ENCODE measurements at places on chromosomes 3 and 15.

DNA sequence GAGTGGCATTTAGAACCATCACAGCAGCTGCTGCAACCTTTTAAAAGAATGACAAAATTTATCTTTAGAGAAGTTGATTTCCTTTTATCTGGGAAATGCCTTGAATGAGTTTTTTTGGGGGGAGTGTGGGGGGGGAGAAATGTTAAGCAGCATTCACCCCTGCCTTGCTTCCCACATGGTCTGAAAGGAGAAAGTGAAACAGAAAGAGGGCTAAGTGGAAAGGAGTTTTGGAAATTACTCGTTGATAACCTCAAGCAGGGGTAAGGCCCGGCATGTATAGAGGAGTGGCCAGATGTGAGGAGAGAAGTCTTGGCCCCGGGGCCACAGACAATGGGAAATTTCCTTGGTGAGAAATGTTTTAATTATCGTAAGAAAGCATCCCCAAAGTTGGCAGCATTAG, 23.5 kb downstream of the B3GALNT1 start:
- DNase-seq, result no peak

DNA sequence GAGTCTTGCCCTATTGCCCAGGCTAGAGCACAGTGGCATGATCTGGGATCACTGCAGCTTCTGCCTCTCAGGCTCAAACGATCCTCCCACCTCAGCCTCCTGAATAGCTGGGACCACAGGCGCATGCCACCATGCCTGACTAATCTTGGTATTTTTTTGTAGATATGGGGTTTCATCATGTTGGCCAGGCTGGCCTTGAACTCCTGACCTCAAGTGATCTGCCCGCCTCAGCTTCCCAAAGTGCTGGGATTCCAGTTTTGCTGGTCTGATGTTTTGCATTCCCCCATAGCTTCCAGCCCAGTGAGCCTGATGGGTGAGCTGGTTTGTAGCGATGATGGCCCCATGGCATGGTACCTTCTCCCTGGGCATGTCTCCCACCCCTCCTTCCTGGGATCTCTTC, 4.7 kb upstream of the MESP1 start:
- no peak for DNase-seq

DNA sequence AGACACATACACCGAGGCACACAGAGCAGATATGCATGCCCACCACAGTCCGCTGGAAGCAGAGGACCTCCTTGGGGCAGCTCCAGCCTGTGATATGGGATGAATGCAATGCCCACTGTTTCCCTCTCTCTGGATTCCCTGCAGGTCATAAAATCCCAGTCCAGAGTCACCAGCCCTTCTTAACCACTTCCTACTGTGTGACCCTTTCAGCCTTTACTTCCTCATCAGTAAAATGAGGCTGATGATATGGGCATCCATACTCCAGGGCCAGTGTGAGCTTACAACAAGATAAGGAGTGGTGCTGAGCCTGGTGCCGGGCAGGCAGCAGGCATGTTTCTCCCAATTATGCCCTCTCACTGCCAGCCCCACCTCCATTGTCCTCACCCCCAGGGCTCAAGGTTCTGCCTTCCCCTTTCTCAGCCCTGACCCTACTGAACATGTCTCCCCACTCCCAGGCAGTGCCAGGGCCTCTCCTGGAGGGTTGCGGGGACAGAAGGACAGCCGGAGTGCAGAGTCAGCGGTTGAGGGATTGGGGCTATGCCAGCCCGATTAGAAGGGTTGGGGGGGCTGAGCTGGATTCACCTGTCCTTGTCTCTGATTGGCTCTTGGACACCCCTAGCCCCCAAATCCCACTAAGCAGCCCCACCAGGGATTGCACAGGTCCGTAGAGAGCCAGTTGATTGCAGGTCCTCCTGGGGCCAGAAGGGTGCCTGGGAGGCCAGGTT, at the start of gene GNAT1:
Gene GNAT1 (plus strand): TSS at position 675 of the 725 bp plus-strand sequence. CDS start 116 bp downstream, outside the sequence.
- DNase-seq, result no peak

- DNase-seq, result no peak
These were observed 36.9 kb upstream of the MEIS2 start for GRCh38 chr15:37137221-37137620.

- no peak for DNase-seq
These were observed 70.4 kb downstream of the ADCY5 start for GRCh38 chr3:123378409-123378915.

- DNase-seq, result no peak
These were observed 38.6 kb downstream of the ATP1B3 start for GRCh38 chr3:141915016-141915415.

- no peak for DNase-seq
These were observed 24.0 kb downstream of the PLA2G4B start for GRCh38 chr15:41862515-41863116.

DNA sequence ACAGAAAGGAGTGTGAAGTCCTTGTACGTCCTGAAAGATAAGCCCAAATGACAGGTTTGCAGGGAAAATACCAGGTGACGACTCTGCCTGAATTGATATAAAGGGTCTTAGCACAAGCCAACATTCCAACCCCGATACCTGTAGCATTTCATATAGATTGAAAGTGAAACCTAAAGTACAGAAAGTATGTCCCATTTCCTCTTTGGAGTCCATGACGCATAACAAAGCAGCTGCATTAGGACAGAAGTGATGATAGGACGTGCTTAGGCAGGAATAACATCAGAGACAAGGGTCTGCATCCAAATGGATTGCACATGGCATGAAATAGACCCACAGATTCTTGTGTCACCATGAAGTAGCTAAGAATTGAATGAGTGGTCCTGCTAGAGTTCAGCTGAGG, 187.0 kb upstream of the ROBO1 start:
- DNase-seq, result no peak

DNA sequence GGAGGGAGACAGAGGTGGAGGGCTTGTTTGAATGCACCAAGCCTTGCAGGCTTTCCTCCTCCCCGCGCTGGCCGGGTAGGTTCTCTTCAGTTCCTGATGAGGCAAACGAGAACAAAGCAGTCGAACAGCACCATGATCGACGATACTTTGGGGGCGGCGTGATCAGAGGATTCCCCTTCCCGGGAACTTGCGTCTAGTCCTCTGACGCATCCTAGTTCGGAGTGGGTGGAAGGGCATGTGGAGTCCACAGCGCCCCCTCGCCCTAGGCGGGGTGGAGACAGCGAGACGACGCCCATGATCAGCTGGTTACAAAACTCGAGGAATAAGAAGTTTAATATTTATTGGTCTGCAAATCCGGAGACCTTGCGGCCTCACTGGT, 452 bp upstream of the SV2B start:
- DNase-seq, result no peak

DNA sequence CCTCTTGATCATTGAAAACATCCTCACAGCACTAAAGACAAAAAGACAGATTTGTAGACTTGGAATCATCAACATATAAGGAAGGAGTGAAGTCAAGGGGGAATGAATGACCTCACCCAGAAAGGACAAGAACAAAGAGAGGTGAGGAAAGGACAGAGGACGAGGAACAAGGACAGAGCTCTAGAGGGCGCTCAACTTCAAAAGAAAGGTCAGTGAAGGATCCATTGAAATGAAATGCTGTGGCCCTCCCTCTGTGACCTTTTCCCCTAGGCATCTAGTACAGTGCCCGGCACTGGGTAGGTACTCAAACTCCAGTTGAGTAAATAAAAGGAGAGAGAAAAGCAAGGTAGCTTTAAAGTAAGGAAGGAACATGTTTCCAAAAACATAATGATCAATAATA, 2.6 kb downstream of the ATP8B4 start:
- no peak for DNase-seq

DNA sequence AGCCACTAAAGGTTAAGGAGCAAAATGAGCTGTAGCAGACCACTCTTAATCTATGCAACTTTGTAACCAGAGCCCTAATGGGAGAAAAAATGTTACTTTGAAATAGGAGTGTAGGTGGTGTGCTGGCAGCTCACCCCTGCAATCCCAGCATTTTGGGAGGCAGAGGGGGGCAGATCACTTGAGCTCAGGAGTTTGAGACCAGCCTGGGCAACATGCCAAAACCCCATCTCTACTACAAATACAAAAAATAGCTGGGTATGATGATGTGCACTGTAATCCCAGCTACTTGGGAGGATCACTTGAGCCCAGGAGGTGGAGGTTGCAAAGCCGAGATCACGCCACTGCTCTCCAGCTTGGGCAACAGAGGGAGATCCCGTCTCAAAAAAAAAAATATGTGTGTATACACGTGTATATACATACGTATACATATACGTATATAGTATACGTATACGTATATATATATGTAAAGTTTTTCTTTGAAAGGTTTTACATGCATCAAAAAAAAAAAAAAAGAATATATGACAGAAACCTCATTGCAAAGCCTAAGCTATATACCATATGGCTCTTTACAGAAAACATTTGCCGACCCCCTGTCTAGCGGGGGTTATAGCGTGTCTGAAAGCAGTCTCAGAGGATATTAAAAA, 15.7 kb downstream of the CAPN7 start:
- no peak for DNase-seq

DNA sequence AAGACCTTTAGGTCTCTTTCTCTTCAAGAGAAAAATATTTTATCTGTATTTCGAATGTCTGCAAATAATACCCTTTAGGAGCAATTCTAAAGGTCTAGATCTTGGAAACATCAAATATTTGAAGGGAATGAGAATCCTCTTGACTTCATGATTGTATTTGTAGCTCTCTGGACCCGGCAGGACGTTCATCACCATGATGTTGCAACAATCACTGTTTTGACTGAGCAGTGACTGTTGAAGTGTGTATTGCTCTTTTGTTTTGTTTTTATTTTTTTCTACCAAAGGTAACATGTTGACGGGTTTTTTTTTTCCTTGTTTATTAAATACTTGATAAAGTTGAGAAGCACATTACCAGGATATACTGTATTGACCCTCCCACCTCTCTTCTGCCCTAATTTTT, 55.3 kb upstream of the CCR4 start:
- DNase-seq, result no peak

DNA sequence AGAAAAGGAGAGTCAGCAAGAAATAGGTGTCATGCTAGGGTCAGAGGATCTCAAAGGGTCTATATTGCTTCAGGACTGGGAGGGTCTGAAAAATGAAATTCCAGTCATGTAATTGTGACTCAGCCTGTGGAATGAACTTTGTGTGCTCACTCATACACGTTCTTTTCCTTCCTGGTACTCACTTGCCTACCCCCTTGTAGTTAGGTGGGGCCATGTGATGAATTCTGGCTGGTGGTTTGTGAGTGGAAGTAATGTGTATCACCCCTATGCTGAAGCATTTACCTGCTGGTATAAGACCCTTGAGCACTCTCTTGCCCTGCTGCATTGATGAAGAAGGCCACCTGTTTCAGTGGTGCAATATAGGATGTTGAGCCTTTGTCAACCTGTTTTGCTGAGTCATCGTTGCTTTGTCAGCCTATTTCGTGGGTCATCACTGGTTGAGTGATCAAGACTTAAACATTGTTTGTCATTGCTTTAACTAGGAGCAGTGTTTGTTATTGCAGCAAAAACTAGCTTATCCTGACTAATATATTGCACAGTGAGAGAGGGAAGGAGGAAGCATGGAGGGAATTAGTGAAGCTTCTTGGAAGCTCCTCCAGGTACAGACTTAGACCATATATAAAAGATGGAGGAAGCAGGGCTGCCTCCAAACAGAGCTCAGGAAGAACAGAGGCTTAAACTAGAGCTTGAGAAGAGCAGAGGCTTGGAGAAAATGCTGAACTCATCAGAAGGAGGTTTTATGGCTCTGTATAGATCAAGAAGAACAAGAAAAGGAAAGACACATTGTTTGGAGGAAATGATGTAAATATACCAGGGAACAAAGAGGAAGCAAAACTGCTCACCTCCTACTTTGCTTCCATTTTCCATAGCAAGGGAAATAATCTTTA, 28.9 kb downstream of the TLNRD1 start:
- DNase-seq, result no peak

DNA sequence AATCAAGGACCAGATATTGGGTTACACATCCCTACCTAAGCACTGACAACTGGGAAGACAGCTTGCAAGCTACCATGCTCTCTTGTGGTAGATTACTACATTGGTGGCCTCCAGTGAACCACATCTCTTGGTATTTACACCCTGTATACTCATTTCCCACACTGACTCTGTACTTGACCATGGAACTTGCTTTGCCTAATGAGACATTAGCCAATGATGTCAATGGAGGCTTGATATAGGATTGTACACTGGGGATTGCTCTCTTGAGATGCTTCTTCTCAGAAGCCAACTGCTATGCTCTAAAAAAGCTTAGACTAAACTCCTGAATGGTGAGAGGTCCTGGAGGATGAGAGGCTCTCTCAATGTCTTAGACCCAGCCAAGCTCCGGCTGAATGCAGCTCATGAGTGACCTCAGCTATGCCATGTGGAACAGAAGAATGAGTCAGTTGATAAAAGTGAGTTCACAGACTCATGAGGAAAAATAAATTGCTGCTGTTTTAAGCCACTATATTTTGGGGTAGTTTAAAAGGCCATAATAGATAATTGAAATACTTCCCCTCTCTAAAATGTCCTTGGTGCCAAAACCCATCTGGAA, 61.5 kb upstream of the GALNT15 start:
- no peak for DNase-seq

GRCh38 chr3:12405432-12406272, 78.6 kb upstream of the TSEN2 start:
- no peak for DNase-seq

- peak; percentile 57 for DNase-seq
These were observed 116.9 kb upstream of the GADL1 start for GRCh38 chr3:31011380-31011779.

GRCh38 chr3:50163572-50164455, 8.7 kb downstream of the SEMA3F start:
- no peak for DNase-seq

DNA sequence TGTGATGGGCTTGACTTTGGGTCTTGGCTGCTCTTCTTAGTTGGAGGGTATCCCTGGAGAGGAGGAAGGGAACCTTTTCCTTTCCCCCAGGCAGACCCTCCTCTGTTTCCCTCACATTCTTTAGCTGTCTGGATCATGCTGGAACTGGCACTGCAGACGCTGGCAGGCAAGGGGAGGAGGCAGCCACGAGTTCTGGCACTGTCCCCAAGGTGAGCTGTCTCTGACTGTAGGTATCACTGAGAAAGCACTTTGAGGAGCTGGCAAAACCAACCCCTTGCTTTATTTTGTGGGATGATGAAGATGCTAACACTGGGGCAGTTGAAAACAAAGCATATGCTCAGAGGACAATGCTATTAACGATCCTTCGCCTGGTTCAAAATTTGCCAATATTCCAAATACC, 175.0 kb downstream of the SOX2 start:
- DNase-seq, result no peak

DNA sequence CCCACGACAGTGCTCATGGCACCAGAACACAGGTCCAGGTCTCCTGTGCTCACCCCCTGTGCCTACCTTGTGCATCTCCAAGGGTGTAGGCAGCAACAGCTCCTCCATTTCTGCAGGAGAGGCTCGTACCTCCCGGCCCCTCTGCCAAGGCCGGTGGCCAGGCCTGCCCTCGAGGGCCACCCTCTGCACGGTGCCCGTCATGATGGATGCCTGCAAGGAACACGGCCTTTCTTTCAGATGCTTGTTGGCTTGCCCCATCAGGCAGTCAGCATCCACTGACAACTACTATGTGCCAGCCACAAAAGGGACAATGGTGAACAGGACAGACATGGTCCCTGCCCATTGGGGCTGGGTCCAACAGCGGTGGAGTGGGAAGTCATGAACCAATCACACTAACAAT, 43.8 kb downstream of the GRIP2 start:
- DNase-seq, result no peak

Data from NCI-H1930 (cell line).